HFF-Myc (cell line): ENCODE measurements at places on chromosomes 4 and X.

DNA sequence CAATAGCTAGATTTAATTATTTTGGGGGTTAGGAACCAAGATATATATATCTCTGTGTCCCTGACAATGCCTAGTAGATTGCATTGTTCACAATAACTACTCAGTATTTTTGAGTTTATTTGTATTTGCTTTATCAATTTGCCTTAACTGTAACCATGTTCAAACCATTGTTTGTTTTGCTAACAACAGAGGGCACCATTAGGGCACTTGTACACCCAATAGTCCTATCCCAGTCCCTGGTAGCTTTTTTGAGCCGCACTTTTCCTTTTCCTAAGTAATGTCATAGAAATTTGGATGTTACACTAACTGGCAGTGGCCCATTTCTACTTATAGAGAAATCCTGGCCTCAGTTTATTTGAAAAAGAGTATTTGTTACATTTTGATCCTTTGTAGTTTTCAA is 575 bp upstream of the KLHL5 start:
- no peak for DNase-seq

- DNase-seq, result no peak
Measured at GRCh38 chrX:112654871-112655270, 24.9 kb downstream of the LHFPL1 start.

DNA sequence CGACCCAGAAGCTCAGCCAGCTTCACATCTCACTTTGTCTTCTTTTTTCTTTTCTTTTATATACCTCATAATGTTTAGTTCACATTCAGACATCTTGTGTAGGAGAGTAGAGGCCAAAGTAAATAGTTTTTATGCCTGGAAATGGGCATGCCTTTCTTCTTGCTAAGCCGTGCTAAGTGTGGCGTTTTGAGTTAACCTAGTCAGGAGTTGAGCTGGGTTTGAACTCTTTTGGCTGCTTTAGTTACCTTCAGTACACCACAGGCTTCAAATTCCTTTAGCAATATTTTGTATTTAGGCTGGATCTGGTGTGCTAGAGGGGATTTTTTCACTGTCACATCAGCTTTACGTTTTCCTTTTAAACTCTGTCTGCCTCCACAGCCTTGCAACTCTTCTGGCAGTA is 300.8 kb downstream of the ZNF674 start:
- DNase-seq, result no peak

DNA sequence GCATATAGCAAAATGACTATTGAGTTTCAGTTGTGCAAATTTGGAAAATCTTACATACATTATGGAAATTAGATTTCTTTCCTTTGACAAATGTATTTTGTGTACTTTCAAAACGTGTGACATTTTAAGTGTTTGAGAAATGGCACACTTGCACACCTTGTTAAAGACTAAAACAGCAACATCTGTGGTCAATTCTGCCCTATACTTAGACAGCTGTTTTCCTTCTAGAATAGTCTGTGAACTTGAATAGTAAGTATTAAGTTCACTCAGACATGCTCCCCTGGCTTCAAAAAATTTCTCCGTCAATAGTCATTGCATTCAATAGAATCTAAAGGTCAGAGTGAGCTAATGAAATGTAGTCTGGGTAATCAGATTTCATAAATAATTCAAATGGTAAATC is 21.7 kb upstream of the TBC1D9 start:
- DNase-seq, result no peak

GRCh38 chr4:98662055-98662453 is 3.6 kb upstream of the TSPAN5 start:
- no peak for DNase-seq

- no peak for DNase-seq
Measured at GRCh38 chr4:67934628-67935027, 28.7 kb downstream of the TMPRSS11A start.

DNA sequence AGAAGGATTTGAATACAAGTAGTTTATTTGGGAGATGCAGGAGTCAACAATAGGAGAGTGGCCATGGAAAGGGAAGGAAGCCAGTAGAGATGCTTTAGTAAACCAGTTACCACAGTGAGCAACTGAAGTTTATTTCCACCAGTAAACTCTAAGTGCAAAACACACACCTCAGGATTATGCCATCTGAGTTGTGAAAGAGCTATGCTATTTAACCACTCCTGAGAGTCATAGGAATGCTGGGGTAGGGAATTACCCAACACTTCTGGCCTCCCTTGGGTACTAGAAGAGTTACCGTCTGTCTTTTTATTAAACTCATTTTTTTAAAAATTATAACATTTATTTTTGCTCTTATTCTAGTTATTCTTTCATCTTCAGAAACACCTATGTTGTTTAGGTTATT is 834.6 kb upstream of the AMOT start:
- no peak for DNase-seq
